Glutamatergic neuron (in vitro differentiated cells): ENCODE measurements at places on chromosomes 3 and 15.

- H3K36me3 ChIP-seq = no peaks in the 10 kb centered on the region
- DNase-seq = no peak
- peaks cover 3% of the 10 kb centered on the region for H3K4me1 ChIP-seq
- H3K27me3 ChIP-seq = no peaks in the 10 kb centered on the region
Observed at GRCh38 chr3:46406443-46406787, 451 bp downstream of the CCR5AS start.

DNA sequence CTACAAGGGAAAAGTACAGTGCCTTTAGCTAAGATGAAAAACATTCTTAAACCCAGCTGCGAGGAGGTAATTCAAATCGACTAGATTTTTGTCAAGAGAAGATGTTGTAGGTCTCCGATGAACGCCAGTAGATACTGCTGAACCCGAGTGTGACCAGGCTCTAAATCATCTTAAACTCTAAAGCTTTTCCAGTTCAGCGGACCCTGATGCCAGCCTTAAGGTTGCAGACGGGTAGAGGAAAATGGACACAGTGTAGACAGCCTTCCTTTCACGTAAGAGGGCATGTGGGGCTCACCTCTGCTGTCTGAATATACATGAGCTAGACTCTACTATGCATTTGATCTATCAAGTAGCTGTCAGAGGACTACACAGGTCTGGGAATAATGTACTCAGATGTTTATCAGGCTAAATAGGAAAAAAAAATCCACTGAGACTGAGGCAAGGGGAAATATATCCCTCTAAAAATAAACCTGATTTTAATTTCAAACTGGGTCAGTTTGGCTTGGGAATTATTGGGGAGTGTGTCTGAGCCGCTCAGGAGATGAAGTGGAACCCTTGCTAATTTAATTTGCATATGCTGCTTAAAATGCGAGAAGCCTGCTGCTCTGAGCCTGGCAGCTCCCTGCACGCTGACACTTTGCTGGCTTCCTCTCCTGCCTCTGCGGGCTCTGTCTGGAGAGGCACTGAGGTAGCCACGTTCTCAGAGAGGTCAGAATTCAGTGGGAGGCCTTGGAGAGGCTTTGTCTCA is 151.9 kb downstream of the CADPS start:
- no peaks in the 10 kb centered on the region for H3K36me3 ChIP-seq
- H3K27ac ChIP-seq = peak overlapping the region; percentile 68
- H3K4me3 ChIP-seq = peak overlapping the region; percentile 34
- peaks cover 49% of the 10 kb centered on the region for H3K4me1 ChIP-seq
- peak; percentile 44 for DNase-seq
- peaks cover 4% of the 10 kb centered on the region for H3K27me3 ChIP-seq

DNA sequence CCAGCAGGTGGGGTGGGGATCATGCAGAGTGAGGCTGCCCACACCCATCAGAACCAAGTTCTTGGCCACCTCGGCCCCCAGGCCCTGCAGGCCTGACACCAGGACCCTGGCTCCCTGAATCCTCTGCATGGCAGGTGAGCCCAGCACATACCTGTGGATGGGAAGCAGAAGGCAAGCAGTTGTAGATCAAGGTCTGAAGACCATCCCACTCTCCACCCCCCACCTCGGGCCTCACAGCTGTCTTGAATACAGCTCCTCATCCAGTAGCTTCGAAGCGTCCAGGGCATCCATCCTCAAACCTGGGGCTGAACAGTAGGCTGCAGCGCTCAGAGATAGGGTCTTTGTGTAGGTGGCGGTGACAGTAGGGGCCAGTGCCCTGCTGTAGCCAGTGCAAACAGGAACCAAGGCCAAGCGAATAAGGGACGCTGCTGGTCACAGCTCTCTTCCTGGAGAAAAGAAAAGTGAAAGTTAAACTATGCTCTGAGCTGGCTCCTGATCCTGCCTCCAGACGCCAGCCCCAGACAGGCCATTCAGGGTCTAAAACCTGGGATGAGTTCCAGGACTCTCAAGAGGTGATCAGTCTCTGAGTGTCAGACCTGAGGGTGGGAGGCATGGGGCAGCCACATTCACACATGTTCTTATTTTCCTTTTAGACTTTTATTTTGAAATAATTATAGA is at the start of gene UBA7:
Gene UBA7 (minus strand): TSS at position 457 of the 678 bp plus-strand sequence. CDS start 166 bp downstream, at position 291.
- H3K27ac ChIP-seq = no peak within 1 kb of the TSS
- DNase-seq = no peak
- H3K4me1 ChIP-seq = no peaks in the 10 kb centered on the region
- H3K27me3 ChIP-seq = peaks cover 8% of the 10 kb centered on the region
- H3K4me3 ChIP-seq = no peak within 1 kb of the TSS

- no peaks in the 10 kb centered on the region for H3K36me3 ChIP-seq
- DNase-seq = no peak
- H3K4me3 ChIP-seq = no peak overlapping the region
- no peaks in the 10 kb centered on the region for H3K27me3 ChIP-seq
Observed at GRCh38 chr3:196159526-196159925, 51.7 kb downstream of the ZDHHC19 start.

DNA sequence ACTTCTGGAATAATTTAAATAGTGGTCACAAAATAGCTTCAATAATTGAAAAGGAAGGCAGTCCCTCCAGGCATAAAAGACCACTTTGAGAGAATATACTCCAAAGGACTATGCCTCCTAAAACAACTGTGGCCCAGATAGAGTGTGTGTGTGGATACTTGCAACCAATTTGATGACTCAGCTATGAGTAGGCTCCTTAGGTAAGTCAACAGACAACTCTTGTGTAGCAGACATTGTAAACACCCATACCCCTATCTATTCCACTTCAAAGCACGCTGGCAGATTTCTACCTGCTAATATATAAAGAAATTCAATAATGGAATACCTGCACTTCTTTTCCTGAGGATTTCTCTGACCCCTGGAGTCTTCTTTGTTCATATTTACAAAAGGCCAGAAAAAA is 254.5 kb downstream of the NEK10 start:
- no peaks in the 10 kb centered on the region for H3K36me3 ChIP-seq
- no peaks in the 10 kb centered on the region for H3K4me1 ChIP-seq
- no peak overlapping the region for H3K27ac ChIP-seq
- H3K27me3 ChIP-seq = peaks cover 2% of the 10 kb centered on the region
- H3K4me3 ChIP-seq = no peak overlapping the region

- H3K36me3 ChIP-seq = no peaks in the 10 kb centered on the region
- no peaks in the 10 kb centered on the region for H3K4me1 ChIP-seq
- no peak overlapping the region for H3K4me3 ChIP-seq
- no peak for DNase-seq
- H3K27ac ChIP-seq = no peak overlapping the region
Observed at GRCh38 chr15:100131321-100132224, 210.2 kb downstream of the ADAMTS17 start.

DNA sequence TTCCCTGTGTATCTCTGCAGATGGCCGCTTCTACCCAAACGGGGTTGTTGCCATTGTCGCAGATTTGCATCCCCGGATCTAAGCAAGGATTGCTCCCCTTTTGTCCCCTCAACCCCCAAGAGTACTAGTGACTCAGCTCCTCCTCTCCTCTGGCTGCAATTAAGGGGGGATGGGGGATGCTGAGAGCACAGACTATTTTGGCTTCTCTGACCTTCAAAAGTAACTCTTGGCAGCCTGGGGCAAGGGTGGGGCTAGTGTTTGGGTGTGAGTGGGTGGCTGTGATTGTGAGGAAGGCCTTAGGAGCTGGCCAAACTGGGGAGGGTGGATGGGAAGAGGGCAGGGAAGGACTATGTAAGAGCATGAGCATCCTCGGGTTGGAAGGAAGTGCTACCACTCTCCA is 1.2 kb upstream of the MAP1A start:
- peak overlapping the region; percentile 100 for H3K27ac ChIP-seq
- DNase-seq = no peak
- H3K4me1 ChIP-seq = peaks cover 56% of the 10 kb centered on the region
- peaks cover 16% of the 10 kb centered on the region for H3K36me3 ChIP-seq
- peaks cover 23% of the 10 kb centered on the region for H3K27me3 ChIP-seq

- no peak for DNase-seq
- H3K36me3 ChIP-seq = peaks cover 7% of the 10 kb centered on the region
- H3K27ac ChIP-seq = no peak overlapping the region
- H3K27me3 ChIP-seq = no peaks in the 10 kb centered on the region
Observed at GRCh38 chr3:120304616-120305015, 19.6 kb upstream of the GPR156 start.
